Stimulated activated CD4-positive, alpha-beta T cell treated with anti-CD3 and anti-CD28 coated beads, Interleukin-2, amount 100 ng/mL, for 24 hours (primary cell): ENCODE measurements at places on chromosomes 7 and 10.

GRCh38 chr7:128352153-128352537 is 8.4 kb upstream of the RBM28 start:
- DNase-seq = peak; percentile 49

DNA sequence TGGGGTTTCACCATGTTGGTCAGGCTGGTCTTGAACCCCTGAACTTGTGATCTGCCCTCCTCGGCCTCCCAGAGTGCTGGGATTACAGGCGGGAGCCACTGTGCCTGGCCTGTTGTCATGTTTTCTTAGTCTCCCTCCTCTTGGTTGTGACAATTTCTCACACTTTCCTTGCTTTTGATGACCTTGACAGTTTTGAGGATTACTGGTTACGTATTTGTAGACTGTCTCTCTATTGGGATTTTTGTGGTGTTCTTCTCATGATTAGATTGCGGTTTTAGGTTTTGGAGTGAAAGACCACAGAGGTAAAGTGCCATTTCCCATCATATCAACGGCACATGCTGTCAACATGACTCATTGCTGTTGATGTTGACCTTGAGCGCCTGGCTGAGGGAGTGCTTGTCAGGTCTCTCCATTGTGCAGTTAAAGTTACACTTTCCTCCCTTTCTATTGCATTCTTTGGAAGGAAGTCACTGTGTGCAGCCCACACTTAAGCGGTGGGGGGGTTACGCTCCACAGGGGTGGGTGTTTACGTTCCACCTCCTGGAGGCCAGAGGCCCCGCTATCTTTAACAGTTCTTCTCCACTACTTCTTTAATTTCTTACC is 10.8 kb downstream of the NEURL1 start:
- peak; percentile 43 for DNase-seq

- DNase-seq = no peak
These were observed 9.3 kb upstream of the HOXA2 start for GRCh38 chr7:27111751-27112277.

GRCh38 chr7:44415047-44415446 is 75.4 kb downstream of the NUDCD3 start:
- DNase-seq = no peak

- DNase-seq = no peak
These were observed 255.3 kb downstream of the DNAJB9 start for GRCh38 chr7:108824840-108825580.

DNA sequence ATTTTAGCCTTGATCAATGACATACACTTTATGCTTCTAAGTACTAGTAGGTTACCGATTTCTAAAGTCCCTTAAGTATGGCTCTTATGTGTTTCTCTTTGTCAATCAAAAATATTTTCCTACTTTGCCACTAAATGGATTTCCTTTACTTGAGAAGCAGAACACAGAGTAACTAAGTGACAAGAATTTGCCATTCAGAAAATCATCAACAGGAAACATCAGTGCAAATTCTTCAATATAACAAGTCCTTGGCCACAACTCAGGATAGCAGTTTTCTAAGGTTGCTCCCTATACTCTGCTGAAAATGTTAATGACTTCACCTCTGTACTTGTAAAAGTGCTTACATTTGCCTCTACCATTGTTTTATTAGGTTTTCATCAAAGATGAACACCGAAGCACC is 239.6 kb upstream of the SLC26A5 start:
- no peak for DNase-seq

- DNase-seq = no peak
These were observed 7.8 kb upstream of the ZYX start for GRCh38 chr7:143373255-143373794.

GRCh38 chr7:118872568-118872967 is 648.1 kb downstream of the ANKRD7 start:
- no peak for DNase-seq

- DNase-seq = no peak
These were observed 623.7 kb downstream of the PARD3 start for GRCh38 chr10:34191406-34191805.

GRCh38 chr7:136312592-136312991 is 335.4 kb upstream of the MTPN start:
- no peak for DNase-seq

DNA sequence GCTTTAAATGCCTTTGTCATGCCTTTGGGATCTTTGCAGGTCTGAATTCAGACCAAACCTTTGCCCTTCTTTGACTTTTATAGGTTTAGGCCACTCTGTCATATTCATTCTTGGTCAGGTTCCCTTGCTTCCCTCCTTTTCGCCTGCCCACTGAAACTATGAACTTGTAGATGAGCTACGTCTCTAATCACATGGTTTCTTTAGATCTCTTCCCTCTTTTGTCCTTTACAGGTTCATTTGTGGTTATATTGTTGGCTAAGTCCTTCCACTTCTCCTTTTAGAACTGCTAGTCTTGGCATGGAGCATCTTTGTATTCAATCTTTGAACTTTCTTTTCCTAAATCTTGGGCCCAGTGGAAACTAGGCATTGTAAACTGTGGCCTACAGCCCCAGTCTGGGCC is 104.0 kb upstream of the ZEB1 start:
- DNase-seq = no peak
